Ascending aorta (tissue), 2 donors: ENCODE measurements at places on chromosomes 6 and 20.
A peak's percentile ranks its signal among the peaks of the same experiment; 100 is the strongest.

DNA sequence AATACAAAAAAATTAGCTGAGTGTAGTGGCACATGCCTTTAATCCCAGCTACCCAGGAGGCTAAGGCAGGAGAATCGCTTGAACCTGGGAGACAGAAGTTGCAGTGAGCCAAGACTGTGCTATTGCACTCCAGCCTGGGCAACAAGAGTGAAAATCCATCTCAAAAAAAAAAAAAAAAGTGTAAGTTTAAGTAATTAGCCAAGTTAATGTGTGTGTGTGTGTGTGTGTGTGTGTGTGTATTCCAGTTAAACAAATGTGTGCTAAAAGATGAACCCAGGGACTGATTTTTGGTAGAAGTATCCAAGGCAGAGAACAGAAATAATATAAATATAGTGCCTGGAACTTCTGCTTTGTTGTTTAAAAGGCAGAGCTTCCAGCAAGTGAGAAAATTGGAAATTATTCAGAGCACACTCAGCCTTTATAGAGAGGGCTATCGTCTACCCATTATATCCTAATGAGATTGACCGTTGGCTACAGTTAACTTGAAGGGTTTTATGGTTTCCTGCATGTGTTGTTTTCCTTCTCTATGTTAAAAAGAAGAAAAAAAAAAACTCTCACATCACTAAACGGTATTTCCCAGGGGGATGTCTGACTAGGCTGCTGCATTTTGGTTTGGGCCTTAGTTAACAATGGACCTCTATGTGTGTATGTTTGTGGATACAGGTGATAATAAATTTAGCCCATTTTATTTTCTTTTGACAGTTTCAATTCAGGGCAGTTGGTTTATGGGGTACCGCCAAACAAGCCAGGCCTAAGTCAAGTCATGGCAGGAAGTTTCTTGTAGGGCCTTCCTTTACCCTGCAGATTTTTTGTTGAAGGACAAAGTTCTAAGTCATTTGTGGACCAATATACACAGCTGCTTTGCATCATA, 9.8 kb downstream of the SOX4 start:
- H3K4me1 ChIP-seq = no peaks in the 10 kb centered on the region
- no peak overlapping the region for H3K27ac ChIP-seq
- no peaks in the 10 kb centered on the region for H3K27me3 ChIP-seq
- no peak overlapping the region for H3K4me3 ChIP-seq
- no peaks in the 10 kb centered on the region for H3K36me3 ChIP-seq

- no peaks in the 10 kb centered on the region for H3K27me3 ChIP-seq
- H3K36me3 ChIP-seq = no peaks in the 10 kb centered on the region
- DNase-seq = no peak
- H3K4me1 ChIP-seq = no peaks in the 10 kb centered on the region
- H3K27ac ChIP-seq = no peak overlapping the region
- no peak overlapping the region for H3K4me3 ChIP-seq
Measured at GRCh38 chr6:99146711-99147110, 199.0 kb upstream of the FBXL4 start.

DNA sequence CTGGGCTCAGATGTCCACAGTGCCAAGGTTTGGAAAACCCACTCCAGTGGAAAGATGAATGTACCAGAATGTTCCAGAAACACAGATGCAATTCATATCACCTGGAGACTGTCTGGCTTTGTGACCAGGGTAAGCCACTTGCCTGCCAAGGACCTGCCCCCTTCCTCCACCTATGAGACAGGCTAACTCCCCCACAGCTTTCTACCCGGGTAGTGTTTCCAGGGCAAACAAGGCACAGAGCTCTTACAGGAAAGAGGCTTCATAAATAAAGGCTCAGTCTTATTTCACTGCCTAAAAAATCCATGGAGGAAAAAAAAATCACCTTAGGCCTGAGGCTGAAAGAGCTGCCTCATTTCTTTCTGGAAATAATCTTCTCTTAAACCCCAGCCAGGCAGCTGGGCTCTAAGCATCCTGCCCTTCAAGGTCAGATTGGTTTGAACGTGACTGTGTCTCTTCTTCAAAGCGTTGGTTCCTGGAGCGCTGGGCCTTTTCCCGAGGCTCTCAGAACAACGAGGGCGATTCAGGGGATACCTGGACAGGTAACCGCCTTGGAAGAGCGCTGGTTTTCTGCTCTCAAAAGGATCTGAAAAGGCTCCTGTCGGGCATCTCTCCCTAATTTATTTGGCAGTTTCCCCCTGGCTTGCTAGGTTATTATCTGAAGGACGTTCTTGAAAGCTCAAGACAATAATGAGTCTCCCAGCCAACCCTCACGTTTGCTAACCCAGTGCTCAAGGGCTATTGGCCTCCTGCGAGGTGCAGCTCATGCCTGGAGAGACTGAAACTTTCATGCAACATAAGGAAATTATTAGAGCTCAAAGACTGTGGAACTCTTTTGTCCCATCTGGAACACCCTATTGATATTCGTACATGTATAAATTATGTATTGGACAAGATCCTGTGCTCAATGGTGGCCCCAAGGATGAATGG, 199.2 kb upstream of the PMEPA1 start:
- no peaks in the 10 kb centered on the region for H3K4me1 ChIP-seq
- H3K4me3 ChIP-seq = no peak overlapping the region
- DNase-seq = no peak
- H3K27ac ChIP-seq = no peak overlapping the region
- H3K27me3 ChIP-seq = no peaks in the 10 kb centered on the region
- H3K36me3 ChIP-seq = no peaks in the 10 kb centered on the region

DNA sequence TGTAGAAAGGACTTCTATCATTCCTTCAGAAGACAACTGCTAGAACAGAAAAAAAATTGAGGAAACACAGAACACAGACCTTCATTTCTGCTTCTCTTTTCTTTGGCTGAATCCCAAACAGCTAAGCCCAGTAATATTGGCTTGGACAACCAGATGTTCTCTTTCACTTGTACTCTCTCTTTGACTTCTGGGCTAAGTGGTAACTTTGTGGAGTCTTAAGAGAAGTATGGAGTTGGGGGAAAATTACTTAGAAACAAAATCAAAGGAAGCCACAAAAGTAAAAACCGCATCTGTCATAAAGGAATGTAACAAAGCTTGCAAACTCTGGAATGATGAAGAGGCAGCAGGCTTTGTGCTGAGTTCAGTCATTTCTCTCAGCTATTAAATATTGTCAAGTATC, 587.5 kb downstream of the CBLN4 start:
- DNase-seq = no peak
- H3K4me1 ChIP-seq = no peaks in the 10 kb centered on the region
- H3K27me3 ChIP-seq = no peaks in the 10 kb centered on the region
- H3K36me3 ChIP-seq = no peaks in the 10 kb centered on the region
- no peak overlapping the region for H3K27ac ChIP-seq

DNA sequence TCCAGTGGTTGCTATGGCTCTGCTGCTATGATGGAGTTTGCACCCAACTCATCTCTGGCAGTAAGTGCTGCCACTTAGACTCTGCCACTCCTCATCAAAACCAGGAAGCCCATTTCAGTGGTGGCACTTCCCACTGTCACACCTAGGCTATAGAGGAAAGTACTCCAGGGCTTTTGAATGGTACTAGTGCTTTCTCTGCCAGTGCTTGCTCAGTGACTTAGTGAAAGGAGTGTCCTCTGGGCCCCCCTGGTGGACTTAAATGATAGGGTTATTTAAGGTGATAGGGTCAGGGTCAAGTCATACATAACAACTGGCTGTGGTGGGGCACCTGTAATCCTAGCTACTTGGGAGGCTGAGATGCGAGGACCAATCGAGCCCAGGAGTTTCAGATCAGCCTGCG, 22.8 kb downstream of the FITM2 start:
- no peaks in the 10 kb centered on the region for H3K36me3 ChIP-seq
- H3K27me3 ChIP-seq = no peaks in the 10 kb centered on the region
- H3K4me3 ChIP-seq = no peak overlapping the region

DNA sequence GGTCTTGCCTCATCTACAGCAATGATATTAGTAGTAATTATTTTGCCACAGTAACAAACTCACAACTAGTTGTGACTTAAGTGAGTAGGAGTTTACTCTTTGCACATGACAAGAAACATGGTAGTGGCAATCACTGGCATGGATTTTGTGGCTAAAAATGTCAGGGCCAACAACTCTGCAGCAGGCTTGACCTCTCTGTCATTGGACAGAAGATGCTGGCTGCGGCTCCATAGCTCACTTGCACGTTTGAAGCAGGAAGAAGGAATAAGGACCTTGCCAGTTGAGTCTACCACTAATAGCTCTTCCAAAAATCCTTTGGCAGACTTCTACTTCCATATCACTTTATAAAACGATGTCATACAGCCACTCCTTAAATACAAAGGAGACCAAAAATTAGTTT, 117.3 kb downstream of the ADGRG6 start:
- H3K4me1 ChIP-seq = no peaks in the 10 kb centered on the region
- H3K4me3 ChIP-seq = no peak overlapping the region
- no peaks in the 10 kb centered on the region for H3K27me3 ChIP-seq
- no peak for DNase-seq

- no peak overlapping the region for H3K4me3 ChIP-seq
- no peaks in the 10 kb centered on the region for H3K4me1 ChIP-seq
- no peaks in the 10 kb centered on the region for H3K27me3 ChIP-seq
- no peak overlapping the region for H3K27ac ChIP-seq
- no peak for DNase-seq
Measured at GRCh38 chr6:127784468-127784867, 116.4 kb downstream of the THEMIS start.

GRCh38 chr6:64146094-64146493, 510.5 kb downstream of the PHF3 start:
- H3K27ac ChIP-seq = no peak overlapping the region
- H3K27me3 ChIP-seq = no peaks in the 10 kb centered on the region
- no peaks in the 10 kb centered on the region for H3K36me3 ChIP-seq
- no peak for DNase-seq

GRCh38 chr20:62704341-62704948, 4.2 kb upstream of the NTSR1 start:
- H3K36me3 ChIP-seq = no peaks in the 10 kb centered on the region
- no peak overlapping the region for H3K27ac ChIP-seq
- H3K4me1 ChIP-seq = peaks cover 2% of the 10 kb centered on the region
- no peak overlapping the region for H3K4me3 ChIP-seq
- peak; percentile 21 for DNase-seq

DNA sequence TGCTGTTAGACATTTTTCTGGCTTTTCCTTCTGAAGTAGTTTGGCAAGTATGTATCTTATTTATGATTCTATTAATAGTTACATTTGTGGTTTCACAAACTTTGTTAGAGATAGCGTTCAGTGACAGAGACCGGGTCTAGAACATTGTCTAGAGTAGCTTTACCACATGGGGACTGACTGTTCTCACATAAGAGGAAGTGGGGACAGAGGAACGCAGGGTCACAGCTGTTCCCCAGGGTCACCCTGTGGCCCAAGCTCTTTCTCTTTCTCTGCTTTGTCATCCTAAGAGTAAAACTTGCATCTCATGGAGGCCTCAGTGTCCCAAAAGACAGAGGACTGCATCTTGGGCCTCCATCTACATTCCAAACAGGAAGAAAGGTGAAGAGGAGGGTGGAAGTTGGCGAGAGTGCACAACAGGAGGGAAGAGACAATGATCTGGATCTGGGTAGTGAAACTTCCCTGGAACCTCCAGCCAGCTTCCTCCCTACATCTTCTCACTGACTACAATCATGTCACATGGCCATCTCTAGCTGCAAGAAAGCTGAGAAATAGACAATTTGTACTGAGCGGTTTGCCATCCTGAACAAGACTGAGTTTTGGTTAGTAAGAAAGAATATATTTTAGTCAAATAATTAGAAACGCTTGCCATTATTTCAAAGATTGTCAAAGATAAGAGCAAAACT, 645.8 kb upstream of the ARID1B start:
- no peaks in the 10 kb centered on the region for H3K36me3 ChIP-seq
- no peaks in the 10 kb centered on the region for H3K4me1 ChIP-seq
- H3K27me3 ChIP-seq = no peaks in the 10 kb centered on the region
- no peak for DNase-seq
- no peak overlapping the region for H3K27ac ChIP-seq

DNA sequence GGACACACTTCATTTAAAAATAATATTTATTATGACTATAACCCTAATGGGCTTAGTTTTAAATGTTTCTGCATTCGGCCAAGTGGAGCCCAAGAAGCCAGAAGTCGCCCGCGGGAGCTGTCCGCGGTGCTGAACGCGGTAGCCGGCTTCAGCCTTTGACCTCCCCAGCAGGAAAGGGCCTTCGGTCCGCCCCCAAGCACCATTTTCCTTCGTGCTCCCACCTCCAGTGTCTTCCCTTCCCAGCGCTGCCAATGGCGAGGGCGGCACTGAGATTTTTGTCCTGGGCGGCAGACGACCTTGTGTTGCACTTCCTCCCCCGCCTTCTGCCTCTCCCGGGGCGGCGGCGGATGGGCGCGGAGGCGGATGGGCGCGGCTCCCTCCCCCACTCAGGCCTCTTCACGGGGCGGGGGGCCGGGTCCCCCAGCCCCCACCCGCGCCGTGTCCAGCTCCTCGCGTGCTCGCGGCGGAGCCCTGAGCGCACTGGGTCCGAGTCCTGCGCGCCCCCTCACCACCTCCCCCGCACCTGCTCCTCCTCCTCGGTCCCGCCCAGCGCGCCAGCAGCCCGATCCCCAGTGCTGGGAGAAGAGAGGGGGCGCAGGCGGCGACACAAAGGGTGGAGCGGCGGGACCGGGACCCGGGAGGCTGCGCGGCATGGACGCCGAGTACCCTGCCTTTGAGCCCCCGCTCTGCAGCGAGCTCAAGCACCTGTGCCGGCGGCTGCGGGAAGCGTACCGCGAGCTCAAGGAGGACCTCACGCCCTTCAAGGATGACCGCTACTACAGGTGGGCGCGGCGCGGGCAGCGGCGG, 23.6 kb upstream of the TMEM181 start:
- peaks cover 14% of the 10 kb centered on the region for H3K27me3 ChIP-seq
- DNase-seq = no peak
- H3K36me3 ChIP-seq = no peaks in the 10 kb centered on the region
- peak overlapping the region; percentile 63 for H3K4me3 ChIP-seq
- H3K4me1 ChIP-seq = peaks cover 7% of the 10 kb centered on the region

DNA sequence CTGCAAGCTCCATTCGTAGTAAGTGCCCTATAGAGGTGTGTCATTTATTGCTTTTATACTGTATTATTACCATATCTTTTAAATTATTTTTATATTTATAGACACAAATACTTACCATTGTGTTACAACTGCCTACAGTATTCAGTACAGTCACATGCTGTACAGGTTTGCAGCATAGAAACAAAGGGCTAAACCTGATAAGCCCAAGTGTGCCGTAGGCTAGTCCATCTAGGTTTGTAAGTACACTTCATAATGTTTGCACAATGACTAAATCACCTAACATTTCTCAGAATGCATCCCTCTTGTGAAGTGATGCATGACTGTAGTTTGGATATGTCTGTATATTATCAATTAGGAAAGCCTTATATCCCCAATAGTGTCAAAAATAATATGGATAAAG, 122.8 kb downstream of the CLVS2 start:
- no peaks in the 10 kb centered on the region for H3K36me3 ChIP-seq
- H3K4me1 ChIP-seq = no peaks in the 10 kb centered on the region
- no peak overlapping the region for H3K27ac ChIP-seq
- DNase-seq = no peak

GRCh38 chr6:5471637-5472398, 210.5 kb downstream of the FARS2 start:
- DNase-seq = no peak
- H3K36me3 ChIP-seq = no peaks in the 10 kb centered on the region
- H3K27me3 ChIP-seq = no peaks in the 10 kb centered on the region
- H3K4me3 ChIP-seq = no peak overlapping the region
